Stimulated activated CD4-positive, alpha-beta T cell treated with anti-CD3 and anti-CD28 coated beads, Interleukin-1b, Interleukin-23, amount 100 ng/mL, for 24 hours (primary cell): ENCODE measurements at places on chromosomes 2 and 18.

DNA sequence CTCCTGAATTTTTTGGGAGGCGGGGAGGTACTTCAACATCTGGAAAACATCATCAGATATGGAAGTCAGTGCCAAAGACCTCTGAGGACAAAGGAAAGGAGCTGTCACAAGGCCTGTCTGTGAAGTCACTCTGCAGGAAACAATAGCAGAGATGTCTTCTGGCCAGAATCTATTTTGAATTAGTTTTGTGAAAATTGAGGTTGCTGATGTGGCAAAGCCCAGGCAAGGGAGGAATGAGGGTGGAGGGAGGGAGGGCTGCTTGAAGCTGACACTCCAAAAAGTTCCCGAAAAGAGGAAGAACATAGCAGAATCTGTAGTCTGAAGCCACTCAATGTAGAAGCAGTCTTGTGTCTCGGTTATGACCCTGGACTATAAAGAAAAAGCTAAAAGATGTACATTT is 151.1 kb upstream of the LHCGR start:
- no peak for DNase-seq

GRCh38 chr2:25897506-25897905 is 19.2 kb upstream of the ASXL2 start:
- no peak for DNase-seq

DNA sequence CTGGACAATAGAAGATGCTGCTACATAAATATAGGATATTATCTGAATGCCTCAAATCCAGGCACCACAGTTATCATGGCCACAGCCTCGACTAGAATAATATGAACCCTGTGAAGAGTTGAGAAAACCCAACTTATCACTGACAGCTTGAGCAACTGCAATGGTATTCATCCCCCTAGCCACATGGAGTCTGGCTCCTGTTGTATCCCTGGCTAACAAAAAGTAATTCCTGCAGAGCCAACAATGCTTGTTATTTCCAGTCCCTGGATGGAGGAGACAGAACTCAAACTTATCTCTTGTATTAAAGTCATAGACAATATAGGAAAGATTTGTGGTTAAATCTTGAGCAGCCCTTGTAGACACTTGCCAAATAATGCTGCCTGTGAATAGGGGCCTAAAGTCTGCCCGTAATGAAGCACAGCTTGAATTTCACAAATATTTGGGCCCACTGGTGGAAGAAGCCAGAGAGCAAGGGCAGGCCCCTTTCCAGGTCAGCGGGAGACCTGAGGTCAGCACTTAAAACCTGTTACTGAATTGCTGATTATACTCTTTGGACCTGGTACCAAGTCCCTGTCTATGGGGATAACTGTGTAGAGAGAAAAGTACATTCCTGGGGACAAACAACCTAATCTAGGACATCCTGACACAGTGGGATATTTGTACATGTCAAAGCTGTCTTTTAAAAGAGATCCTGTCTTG is 28.4 kb upstream of the SUCLG1 start:
- DNase-seq: no peak

DNA sequence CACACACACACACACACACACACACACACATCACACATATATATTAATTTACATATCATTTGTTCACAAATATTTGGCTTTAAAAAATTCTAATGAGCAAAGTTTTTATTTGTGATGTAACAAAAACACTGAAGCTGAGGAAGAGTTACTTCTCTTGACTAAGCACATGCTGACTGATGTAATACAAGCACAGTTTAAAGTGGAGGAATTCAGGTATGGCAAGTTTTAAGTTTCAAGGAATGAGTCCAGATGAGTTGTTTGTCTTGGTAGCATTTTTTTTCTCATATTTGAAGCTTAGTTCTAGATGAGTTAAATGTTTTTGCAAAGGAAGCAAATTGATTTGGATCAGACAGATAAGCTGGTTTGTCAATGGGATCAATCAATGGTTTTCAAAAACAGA is 20.2 kb upstream of the CALCRL start:
- no peak for DNase-seq

DNA sequence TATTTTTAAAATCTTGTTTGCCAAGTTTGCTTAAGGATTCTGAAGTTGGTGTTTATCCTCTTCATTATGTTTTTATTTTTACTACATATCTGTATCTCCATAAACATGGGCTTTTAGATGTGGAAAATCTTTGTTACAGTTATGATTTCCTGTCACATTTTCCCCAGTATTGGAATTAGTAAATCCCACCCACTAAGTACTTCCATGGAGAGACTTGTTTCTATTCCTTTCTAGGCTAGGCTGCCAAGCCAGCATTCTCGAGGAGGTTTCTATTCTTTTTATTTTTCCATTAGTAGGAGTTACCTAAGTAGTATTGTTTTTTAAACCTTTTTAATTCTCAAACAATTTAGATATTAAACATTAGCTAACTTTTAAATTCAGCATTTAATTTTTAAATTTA is 22.1 kb downstream of the PKP4 start:
- no peak for DNase-seq

DNA sequence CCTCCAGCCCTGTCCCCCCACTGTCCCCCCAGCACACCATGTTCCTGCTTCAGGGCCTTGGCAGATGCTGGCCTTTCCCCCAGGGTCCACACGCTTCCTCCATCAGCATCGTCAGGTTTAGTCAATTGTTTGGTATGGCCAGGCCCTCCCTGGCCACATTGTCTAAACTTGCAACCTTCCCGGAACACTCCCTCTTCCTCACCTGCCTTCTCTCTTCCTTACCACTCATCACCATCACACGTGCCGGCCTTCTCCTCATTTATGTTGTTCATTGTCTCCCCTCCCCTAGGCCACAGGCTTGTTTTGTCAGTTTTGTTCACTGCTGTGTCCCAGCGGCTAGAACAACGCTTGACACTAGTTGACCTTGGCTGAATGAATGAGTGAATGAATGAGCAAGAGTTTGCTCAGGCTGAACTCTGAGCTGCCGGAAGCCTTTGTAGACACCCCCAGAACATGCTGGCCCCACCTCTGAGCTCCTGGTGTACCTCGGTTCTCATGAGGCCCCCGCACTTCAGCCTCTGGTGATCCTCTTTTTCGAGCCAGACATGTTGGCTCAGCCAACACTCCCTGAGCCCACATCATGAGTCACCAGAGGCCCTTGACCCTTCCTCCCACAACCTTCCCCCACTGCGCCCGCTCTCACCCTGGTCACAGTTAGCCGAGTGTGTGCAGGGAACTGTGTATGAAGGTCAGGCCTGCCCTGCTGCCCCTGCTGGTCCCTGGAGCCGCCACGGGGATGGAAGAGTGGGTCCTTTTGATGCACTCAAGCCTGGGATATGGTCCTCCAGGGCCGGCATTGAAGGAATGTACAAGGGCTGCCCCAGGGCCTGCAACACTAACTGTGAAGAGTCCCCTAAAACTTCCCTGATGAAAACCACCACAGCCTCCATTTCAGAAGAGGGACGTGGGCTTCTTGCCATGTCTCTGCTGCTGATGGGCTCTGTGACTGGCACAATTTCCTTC is 57.5 kb downstream of the HS1BP3 start:
- DNase-seq: no peak

DNA sequence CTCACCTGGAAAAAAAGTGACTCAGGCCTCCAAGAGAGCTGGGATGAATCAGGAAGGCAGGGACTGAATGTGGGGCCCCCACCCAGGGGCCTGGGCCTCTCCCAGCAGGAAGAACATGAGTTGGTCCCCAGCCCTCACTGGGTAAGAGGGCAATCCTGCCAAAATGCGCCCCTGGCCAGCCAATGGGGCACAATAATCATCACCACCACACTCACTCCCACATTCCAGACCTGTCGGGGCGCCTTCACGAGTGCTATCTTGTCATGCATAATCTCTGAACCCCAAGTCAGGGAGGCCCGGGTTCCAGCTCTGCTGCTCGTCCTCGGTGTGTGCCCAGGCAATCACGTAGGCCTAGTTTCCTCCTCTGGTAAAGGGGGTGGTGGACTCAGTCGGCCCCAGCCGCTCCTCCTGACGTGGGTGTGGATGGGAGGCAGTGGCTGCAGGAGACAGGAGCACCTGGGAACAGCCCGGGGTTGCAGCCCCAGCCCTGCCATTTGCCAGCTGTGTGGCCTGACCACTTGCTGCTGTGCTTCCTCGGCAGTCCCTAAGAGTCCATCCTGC is 115.1 kb downstream of the CYP26B1 start:
- DNase-seq: no peak
